ENCODE measurements at places on chromosomes 6 and 20.

GRCh38 chr6:45417436-45417835 is 39.7 kb upstream of the SUPT3H start:
- no peak for DNase-seq

DNA sequence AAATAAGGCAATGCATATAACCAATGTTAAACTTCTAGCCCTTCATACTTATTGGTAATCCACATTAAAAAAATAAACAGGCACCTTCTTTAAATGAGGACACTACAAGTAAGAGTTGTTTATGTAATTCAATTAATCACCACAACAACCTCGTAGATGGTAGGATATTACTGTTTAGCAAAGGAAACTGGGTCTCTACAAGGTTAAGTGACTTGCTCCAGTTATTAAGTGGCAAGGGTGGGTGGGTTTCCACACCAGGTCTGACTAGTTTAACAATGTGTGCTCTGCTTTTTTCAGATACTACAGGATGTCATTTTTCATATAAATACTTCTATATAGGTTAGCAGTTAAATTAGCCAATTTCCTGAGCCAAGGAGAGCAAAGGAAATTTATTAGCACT is 129.1 kb downstream of the MAN1A1 start:
- DNase-seq = no peak

DNA sequence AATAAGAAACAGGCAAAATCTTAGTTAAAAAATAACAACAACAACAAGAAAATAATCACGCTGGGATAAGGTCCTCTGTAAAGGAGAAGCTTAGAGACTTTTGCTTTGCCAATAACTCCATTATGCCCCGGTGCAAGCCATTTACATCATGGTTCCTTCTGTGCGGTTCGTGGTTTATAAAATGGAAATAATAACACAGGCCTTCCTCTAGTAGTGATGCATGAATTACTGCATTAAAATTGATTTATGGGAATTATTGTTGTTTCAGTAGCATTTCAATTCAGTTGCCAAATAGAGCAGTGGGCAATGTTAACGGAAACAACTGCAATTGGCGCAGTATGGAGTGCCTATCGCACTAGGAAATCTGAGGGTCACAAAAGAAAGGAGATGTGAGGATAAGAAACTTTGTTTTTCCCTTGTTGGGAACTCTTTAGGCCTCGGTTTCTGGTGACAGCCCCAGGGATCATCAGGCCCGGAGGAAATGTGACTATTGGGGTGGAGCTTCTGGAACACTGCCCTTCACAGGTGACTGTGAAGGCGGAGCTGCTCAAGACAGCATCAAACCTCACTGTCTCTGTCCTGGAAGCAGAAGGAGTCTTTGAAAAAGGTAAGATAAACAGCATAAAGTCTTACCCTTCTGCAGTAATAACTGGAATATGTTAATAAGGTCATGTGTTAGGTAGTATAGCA is 1.1 kb downstream of the CD109 start:
- DNase-seq = no peak

GRCh38 chr20:12014736-12015135 is 97.0 kb downstream of the BTBD3 start:
- no peak for DNase-seq

GRCh38 chr6:11278207-11278559 is 45.7 kb upstream of the NEDD9 start:
- no peak for DNase-seq

- no peak for DNase-seq
These were observed 9.1 kb upstream of the SF3B5 start for GRCh38 chr6:144104488-144104887.

DNA sequence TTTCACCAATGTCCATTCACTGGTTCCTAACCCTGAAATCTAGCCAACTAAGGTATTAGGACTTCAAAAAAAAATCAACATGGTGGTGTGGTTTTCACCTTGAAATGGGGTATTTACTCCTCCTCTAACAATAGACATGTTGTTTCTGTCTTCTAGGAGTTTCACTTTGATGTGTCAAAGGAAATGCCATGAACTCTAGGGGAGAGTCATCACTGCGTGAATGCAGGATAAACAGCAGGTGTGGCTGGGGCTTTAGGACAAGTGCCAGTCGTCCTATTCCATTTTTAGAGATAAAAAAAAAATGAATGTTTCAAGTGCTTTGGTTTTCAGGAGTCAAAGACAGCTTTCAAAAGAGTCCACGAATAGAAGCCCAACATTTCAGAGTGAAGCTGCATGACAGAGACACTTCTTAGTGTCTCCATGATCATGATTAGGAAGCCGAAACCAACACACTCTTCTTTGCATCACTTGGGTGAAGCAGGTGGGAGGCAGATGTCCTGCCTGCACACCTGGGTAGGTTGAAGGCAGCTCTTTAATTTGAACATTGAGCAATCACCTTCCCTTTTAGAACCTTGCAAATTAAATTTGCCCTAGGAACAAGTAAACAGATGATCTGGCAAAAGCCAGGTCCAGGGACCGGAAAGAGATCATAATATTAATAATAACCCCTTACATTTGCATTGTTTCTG is 328.5 kb upstream of the PRDM1 start:
- DNase-seq = no peak

DNA sequence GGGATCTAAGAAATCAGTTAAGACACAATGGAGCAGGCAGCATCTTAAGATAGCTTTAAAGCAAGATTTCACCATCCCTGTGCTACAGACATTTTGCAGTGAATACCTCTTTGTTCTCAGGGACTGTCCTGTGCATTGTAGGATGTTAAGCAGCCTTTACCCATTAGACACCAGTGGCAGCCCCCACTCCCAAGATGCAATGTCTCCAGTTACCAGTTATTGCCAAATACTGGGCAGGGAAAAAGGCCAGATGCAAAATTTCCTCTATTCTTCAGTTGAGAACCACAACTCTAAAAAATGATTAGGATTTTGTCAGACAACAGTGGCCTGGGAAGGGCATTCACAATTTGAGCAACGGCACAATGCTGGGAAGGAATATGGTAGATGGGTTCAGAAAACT is 6.1 kb downstream of the FBXO5 start:
- DNase-seq = no peak

GRCh38 chr6:78561015-78561414 is 306.3 kb upstream of the IRAK1BP1 start:
- no peak for DNase-seq

DNA sequence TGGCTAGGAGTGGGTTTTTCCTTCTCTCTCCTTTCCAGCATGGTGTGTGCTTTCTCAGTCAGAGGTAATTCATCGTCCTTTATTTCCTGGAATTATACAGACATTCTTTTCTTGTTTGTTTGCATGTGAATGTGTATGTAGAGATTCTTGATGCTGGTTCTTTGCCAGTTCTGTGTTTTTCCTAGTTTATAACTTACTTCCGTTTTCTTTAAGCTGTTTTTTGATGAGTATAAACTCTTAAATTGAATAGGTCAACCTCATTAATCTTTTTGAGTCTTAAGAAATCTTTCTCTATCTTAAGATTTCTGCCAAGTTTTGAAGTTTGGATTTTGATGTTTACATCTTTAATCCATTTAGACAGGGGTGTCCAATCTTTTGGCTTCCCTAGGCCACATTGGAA is 38.7 kb downstream of the IGF2R start:
- no peak for DNase-seq

- no peak for DNase-seq
These were observed 151.8 kb upstream of the PLCB4 start for GRCh38 chr20:8917084-8917483.

DNA sequence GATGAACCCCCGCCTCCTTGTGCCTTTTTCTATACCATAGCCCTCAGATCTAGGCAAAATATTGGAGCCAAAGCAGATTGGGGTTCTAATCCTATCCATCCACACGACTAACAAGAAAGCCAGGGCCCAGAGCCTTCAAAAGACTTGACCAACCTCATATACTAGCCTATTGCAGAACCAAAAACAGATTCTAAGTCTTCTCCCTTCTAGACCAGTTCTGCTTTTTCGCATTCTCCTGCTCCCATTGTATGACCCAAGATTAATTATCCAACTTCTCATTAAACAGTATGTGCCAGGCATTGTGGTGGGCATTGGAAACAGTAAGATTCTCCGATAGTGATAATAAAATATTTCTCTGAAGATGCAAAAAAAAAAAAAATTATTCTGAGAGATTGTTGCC is 113.7 kb upstream of the JARID2 start:
- DNase-seq = no peak

- no peak for DNase-seq
These were observed 31.7 kb upstream of the CCR6 start for GRCh38 chr6:167091026-167091804.

DNA sequence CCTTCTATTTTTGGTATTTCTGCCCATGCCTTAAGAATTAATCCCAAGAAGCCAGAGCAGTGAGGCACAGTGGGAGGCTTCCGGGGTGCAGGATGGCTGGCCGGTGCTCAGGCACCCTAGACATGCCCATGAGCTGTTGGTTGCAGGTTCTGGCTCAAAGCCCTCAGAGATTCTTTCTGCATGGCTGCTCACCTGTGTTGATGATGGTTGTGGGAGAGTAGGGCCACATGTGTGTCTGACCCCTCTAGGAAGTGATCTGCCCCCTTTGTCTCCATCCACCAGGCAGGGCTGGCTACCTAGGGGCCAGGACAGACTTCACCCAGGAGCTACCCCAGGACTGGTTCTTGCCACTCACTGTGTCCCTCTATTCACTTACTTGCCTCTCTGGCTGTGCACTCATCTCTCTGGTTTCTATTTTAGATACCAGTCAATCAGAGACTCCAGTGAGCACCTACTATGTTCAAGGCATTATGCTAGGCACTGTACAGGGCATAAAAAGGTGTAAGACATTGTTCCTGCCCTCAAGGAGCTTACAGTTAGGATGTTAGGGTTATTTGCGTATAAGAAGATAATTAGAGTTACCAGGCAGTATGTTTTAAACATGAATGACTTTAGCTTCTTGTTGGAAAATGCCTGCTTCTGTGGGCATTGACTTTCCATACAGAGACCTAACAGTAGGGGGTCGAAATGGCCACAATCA is 16.8 kb downstream of the CD83 start:
- no peak for DNase-seq

DNA sequence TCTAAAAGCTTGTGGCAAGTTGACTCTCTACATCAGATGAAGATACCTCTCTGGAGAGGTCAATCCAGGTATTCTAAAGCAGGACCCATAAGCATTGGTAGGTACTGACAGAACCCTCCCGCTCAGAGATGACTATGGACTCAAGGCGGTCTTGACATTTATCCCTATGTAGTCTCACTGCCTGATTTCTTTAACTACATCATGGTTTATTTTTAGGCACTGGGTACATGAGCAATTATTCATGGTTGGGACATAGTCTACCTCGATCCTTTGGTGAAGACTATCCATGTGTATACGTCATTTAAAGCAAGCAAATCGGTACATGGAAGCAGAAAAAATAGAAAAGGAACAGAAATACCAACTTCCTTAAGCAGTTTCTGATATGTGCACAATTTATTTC is 136.2 kb upstream of the TAB2 start:
- no peak for DNase-seq

DNA sequence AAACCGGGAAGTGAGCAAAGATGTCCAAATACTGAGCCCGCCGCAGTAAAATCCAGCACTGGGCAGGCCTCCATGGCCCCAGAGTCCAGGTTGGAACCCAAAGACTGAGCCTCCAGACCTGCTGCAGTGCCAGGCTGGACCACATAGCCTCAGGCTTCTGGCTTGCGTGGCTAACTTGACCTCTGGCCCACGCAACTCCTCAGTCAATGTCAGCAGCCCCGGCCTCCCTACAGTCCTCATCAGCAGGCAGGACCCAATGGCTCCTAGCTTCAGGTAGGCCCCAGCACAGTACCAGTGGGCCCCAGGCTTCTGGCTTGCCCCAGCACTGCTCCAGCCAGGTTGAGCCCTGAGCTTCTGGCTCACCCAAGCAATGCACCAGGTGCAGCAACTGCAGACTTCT is 245.1 kb upstream of the AFDN start:
- DNase-seq = no peak

DNA sequence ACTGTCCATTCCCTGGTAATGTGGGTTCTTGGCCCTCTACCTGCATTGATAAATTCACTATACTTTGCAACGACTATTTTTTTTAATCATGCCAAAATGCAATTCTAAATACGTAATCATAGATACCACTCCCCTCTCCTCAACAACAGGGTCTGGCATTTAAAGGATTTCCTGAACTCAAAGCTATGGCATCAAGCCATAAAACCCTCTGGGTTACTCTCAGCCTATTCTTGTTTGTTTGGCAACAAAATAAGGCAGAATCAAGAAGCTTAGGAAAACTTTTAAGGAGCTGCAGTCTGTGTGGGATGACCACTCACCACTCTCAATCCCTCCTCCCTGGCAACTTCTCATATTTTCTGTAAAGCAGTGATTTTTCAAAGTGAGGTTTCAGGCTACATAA is 669.9 kb upstream of the ID4 start:
- DNase-seq = no peak

DNA sequence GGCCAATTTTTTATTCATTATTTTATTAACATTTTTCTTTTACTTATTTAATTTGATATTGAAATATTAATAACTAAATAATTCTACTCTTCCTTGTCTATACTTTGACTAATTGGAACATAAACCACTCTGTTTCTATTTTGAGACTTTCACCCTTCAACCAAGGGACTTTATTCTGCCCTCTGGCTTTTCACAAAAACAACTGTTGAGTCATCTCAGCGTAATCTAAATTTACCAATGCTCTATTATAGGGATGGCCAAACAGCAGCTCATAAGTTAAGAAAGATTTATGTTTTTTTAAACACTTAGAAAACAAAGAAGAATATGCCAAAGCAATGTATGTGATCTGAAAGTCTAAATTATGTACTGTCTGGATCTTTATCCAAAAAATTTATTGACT is 46.7 kb downstream of the DOP1A start:
- DNase-seq = no peak

- DNase-seq = no peak
These were observed 8.3 kb upstream of the AVP start for GRCh38 chr20:3092611-3093379.

- no peak for DNase-seq
These were observed 3.6 kb downstream of the BTBD3 start for GRCh38 chr20:11921321-11921720.

GRCh38 chr6:86961455-86962200 is 24.3 kb downstream of the HTR1E start:
- DNase-seq = no peak

Measured in activated CD4-positive, alpha-beta T cell treated with anti-CD3 and anti-CD28 coated beads, Interleukin-2, amount 50 U/mL, for 24 hours (primary cell).